ENCODE measurements at places on chromosomes 7 and 10.

DNA sequence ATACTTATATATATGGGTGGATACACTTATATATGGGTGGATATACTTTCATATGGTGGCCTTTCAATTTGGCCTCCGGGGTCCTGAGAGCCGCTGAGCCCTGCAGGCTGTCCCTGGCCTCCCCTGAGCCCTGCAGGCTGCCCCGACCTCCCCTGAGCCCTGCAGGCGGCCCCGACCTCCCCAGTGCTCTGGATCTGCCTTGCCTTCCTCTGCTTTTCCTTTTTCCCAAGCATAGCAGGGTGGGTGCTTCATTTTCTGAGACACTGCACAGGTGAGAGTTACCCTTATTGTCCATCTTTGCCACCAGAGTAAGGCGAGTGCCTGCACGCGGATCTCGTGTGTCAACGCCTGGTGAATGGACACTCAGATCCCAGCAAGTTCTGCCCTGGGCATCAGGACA is 106.6 kb downstream of the VIPR2 start:
- no peak for DNase-seq

GRCh38 chr7:24422441-24423010 is 138.5 kb downstream of the NPY start:
- no peak for DNase-seq

DNA sequence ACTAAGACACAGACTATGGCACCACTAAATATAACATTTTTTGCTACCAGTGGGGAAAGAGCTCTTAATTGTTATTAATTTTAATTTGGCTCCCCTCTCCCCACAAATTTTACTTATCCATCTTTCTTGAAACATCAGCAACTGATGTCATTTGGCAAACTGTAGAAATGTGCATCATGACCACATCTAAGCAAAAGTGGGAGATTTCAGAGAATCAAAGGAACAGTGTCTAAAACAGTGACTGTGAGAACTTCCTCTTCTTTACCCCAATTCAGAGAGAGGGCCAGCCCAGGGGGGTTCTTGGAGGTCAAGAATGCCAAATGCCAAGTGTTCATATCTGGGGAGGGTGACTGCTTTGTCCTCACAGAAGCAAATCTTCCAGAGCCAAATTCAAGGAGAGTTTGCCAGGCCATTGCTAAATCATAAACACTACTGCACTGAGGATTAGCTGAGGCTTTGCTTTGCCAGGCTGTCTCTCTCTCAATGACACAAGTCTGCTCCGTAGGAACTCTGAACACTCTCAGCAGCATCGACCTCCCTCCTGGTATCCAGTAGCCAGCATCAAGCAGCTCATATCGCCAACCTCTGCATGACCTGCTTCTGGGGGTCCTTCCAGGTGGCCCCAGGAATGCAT is 65.6 kb downstream of the ITIH5 start:
- no peak for DNase-seq

DNA sequence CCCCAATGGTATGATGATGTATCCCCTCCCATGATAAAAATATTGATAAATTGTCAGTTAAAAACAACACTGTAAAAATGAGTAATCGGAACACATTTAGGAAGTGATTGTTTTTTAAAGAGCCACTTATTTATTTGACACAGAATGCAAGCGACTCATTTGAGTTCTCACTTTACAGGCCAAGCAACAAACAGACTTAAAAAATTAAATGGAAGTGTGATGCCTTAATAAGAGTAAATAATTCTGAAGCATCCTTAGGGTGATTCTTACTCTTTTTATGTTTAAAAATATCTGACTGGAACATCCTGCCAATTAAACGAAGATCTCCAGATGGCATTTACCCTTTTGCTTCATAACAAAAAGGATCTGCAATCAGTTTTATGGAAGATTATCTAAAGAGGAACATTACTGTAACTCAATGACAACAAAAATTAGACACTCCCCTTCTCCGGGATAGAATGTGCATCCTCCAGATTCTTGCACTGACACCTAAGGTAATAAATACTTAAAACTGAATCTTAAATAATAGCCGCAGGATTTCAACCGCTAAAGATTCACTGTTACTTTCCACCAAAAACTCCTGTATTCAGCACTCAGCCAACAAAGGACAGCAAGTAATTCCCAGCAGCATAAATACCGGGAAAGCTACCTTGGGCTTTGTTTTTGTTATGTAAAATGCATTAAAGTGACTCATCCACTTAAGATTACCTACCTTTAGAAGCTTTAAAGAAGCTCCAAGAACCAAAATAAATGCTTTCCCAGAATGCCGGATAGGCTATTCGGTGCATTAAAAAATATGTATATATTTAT is 1.7 kb downstream of the CACNA2D1 start:
- DNase-seq: no peak

DNA sequence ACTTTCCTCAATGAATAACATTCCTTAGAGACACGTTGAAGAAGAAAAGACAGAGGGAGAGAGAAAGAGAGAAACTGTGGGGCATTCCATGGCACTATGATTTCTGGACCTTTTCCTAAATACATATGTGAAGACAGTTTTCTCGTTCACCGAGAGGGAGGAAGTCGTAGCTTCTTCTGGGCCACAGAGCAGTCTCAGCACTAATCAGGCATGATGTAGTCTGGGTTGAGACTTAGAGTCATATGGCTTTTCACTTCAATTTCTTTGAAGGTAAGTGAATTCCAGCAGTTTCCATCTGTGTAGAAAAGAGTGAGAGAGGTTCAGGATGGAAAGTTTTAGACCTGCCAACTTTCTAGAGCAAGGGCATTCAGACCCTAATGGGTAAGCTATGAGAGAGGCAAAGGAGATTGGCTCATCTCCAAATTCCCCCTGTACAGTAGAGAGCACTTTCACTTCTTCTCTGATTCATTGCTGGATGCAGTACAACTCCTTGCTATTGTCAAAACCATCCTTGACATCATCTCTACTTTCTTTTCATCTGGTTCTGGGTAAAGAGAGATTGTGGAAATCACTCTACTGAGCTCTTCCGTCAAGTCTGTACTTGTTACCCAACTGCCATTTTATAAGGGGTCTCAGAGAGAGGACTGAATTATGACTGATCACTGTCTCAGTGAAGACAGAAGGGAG is 31.5 kb upstream of the OR9A4 start:
- no peak for DNase-seq

DNA sequence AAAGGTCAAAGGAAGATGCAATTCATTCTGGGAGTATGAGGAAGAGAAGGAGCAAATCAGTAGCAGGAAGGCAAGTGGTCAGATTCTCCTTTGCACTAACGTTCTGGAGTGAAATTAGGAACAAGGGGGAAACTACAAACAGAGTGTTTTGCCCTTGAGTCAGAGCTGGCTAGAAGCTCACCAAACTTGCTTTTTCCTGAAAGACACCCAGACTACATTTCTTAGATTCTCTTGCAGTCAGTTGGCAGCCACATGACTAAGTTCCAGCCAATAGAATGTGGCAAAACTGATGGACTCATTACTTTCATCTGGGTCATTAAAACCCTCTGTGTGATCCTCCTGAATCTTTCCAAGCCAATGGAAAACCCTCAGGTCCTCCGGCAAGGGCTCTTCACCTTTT is 18.6 kb upstream of the DLX5 start:
- no peak for DNase-seq

DNA sequence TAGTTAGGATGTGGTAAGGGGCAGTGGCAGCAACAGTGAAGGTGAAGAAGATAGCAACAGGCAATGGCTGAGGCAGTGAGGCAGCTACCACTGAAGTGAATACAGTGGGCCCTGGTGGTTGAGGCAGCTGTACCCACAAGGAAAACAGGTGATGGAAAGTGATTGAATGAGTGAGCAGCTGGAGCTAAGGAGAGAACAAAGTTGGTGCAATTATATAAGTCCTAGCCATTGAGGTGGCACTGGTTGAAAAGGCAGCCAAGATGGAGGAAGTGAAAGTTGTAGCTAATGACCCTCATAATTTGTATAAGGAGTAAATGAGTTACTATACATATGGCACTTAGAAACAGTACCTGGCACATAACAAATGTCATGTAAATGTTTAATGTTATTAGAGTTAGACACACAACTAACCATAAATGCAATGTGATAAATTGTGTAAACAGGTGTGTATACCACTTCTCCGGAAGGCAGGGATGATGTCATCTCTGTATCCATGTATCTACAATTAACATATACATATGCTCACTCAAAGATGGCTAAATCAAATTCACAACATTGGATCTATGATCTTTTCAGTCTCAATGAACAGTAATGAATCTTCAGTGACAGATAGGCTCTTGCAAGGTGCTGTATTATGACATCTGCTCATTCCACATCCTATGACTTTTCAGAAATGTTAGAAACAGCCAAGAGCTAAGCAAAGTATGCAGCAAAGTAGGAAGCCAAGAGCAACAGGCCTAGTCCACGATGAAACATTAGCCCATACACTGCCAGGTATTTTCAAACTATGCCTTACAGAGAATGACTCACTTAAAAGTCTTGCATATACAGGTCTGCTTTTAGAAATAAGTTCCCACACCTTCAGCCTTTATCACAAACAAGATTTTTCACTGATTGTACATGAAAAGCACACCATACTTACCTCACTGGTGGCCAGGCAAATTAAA is 10.7 kb downstream of the XPNPEP1 start:
- DNase-seq: no peak

GRCh38 chr10:2543142-2543886 is 524.0 kb upstream of the PFKP start:
- no peak for DNase-seq

DNA sequence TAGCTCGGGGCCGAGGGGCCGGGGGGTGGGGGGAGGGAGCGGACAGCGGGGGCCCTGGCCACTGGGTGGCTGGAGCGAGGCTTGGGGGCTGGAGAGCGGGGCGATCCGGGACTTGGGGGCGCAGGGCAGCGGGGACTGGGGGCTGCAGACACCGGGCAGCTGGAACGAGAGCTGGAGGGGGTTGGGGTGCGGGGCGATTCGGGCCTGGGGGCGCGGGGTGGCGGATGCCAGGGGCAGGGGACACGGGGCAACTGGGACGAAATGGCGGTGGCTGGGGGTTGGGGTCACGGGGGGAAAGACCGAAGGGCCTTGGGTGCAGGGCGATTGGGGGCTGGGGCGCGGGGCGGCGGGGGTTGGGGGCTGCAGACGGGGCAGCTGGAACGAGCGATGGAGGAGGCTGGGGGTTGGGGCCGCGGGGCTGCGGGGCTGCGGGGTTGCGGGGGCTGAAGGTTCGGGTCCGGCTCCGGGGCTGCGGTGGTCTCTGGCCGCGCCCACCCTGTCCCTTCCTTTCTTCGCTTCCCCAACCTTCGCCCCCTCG is 590 bp downstream of the COL26A1 start:
- DNase-seq: no peak

GRCh38 chr10:132162021-132162531 is 24.7 kb upstream of the DPYSL4 start:
- no peak for DNase-seq

DNA sequence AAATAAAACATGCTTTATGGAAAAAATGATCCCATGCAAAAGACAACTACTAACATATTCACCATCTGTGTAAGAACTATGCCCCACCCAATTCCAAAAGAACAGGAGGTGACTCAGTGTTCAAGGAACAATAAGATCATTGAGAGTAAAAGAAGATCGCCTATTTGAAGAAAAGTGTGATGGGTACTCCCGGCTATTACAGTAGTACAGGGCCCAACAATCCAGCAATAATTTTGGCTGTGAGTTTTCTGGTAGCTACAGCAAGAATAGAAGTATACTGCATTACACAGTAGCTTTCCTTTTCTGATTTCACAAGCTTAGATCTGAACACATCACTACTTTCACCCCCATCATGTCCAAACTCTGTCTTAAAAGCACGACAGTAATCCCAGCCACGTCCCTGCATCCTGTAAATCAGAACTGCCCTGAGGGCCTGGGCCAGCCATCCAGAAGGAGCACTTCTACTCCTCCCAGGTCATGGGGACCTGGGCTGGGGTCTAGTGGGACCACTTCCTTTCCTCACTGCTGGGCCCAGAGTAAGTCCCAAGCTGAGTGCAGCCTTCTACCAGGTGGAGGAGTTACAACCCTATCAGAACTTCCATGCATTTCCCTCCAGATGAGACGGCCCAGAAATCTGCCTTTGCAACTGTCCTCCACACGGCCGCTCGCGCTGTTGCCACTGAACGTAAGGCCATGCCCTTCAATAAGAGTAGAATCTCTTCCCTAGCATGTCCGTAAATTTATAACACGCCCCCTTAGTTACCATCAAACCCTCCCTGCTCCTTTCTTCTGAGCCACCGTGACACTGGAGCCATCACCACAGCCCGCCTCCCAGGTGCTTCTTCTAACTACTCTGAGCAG is 7.9 kb downstream of the ESYT2 start:
- no peak for DNase-seq

GRCh38 chr7:95470452-95470851 is 15.3 kb upstream of the ASB4 start:
- no peak for DNase-seq

DNA sequence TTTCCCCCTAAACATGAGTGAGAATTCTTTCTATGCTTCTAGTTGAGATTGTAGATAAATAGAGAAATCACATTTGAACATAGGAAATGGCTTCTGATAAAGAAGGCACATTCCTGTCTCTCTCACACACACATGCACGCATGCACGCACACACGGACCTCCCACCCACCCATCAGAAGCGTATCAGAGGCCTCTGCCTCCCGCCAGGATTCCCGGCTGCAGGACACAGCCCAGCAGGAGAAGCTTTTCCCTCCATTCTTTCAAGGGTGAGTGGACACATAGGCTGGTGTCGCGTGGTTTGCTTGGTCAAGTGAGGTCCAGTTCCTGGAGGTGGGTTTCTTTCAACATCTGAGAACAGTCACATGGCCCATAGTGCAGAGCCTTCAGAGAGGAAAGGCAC is 34.2 kb downstream of the KLF6 start:
- DNase-seq: no peak

- no peak for DNase-seq
Observed at GRCh38 chr10:96878057-96878456, 46.0 kb downstream of the LCOR start.

GRCh38 chr7:138954545-138955475 is 26.4 kb downstream of the KIAA1549 start:
- DNase-seq: no peak

- DNase-seq: no peak
Observed at GRCh38 chr7:107874111-107874510, 16.9 kb upstream of the DLD start.

- no peak for DNase-seq
Observed at GRCh38 chr10:126904516-126904817, 761 bp upstream of the DOCK1 start.

DNA sequence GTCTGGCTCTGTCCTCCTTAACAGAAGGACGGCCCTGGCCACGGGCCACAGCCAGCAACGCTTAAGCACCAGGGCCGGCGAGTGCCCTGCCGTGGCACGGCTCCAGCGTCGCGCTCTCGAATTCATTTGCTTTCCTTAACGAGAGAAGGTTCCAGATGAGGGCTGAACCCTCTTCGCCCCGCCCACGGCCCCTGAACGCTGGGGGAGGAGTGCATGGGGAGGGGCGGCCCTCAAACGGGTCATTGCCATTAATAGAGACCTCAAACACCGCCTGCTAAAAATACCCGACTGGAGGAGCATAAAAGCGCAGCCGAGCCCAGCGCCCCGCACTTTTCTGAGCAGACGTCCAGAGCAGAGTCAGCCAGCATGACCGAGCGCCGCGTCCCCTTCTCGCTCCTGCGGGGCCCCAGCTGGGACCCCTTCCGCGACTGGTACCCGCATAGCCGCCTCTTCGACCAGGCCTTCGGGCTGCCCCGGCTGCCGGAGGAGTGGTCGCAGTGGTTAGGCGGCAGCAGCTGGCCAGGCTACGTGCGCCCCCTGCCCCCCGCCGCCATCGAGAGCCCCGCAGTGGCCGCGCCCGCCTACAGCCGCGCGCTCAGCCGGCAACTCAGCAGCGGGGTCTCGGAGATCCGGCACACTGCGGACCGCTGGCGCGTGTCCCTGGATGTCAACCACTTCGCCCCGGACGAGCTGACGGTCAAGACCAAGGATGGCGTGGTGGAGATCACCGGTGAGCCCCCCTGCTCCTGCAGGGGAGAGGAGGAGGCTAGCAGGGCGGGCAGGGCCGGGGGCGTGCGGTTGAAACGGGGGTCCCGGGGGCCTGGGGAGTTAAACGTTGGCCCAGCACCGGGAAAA is at the start of gene HSPB1:
Gene HSPB1, plus strand, starts transcription at position 327 of the 855 bp plus-strand sequence. Its CDS starts 40 bp downstream, at position 367.
- DNase-seq: peak; percentile 19
